Amniotic stem cell (primary cell): ENCODE measurements at places on chromosomes 1 and 21.

DNA sequence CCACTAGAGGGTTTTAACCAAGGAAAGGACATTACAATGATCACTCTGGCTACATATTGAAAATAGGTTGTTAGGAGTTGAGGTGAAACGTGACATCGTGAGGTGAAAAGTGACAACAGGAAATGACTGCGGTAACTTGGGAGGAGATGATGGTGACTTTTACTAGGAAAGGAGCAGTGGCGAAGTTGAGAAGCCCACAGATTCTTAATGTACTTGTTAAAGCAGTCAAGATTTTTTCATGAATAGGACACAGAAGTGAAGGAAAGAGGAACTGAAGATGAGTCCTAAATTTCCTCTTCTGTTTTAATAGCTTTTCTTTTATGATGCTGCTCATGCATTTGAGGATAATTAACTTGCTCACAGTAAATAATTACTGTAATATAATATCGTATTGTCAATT lies 59.5 kb downstream of the OMA1 start:
- no peak for DNase-seq

DNA sequence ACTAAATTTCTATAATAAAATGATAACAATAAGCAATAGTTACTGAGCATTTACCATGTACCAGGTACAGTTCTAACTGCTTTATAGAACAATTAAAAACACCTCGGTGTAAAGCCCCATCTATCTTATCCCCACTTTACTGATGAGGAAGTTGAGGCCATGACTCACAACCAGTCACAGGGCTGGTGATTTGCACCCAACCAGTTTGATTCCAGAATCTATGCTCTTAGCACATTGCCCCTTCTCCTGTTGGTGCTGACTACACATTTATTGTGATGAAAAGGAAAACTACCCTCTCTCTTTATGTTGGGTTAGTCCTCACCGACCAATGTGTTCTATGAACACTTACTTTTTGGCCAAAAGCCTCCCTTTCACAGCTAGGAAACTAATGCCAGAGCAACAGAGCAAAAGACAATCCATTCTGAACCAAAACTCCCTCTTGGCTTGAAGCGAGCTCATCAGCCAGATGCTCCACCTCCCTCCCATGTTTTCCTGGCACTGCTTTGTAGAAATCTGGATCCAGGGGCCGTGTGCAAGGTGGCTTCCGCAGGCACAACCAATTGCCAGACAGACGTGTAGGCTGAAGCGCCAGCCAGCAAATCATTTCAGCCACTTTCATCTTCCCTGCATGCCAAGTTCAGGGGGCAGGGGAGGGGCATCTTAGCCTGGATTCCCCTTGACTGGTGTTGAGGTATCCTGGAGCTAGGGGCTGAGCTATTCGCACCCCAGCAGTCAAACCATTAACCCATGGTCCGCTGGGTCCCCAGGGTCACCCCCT lies 32.0 kb upstream of the SLC30A1 start:
- DNase-seq: no peak

- no peak for DNase-seq
Observed at GRCh38 chr1:226640321-226641136, 92.0 kb downstream of the STUM start.

- DNase-seq: no peak
Observed at GRCh38 chr1:70075761-70076160, 129.6 kb downstream of the LRRC40 start.

GRCh38 chr1:158998037-158998780 lies 11.5 kb upstream of the IFI16 start:
- no peak for DNase-seq

GRCh38 chr1:37290718-37291117 lies 183.7 kb upstream of the ZC3H12A start:
- no peak for DNase-seq

- no peak for DNase-seq
Observed at GRCh38 chr1:55547405-55547804, 332.2 kb upstream of the USP24 start.

- DNase-seq: peak; percentile 38
Observed at GRCh38 chr1:202571719-202572339, 138.4 kb downstream of the SYT2 start.

DNA sequence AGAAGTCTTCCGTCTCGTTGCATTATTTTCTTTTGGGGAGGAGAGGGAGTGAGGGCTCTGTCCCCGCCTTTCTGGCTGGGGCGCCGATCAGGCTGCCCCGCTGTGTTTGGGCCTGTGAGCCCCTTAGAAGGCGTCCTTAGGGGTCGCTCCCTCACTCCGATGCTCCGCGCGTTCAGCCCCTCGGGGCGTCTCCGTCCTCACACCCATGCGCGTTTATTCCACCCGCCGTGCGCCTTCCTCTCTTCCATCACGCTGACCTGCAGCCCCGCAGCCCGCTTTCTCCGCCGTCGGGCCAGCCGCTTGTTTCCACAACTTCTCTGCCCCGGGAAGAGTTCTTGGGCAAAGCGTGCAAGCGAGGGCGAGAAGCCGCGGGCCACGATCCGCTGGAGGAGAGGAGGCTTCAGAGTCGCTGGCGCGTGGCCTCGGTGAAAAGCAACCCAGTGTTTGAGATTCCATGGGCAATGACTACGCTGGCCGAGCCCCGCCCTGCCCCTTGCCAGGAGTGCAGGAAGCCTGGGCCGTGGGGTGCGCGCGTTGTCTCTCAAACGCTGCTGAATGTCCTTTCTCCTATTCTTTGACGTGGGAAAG lies 27.7 kb downstream of the TRIM11 start:
- no peak for DNase-seq

- DNase-seq: no peak
Observed at GRCh38 chr1:4265836-4266235, 365.8 kb upstream of the C1orf174 start.

DNA sequence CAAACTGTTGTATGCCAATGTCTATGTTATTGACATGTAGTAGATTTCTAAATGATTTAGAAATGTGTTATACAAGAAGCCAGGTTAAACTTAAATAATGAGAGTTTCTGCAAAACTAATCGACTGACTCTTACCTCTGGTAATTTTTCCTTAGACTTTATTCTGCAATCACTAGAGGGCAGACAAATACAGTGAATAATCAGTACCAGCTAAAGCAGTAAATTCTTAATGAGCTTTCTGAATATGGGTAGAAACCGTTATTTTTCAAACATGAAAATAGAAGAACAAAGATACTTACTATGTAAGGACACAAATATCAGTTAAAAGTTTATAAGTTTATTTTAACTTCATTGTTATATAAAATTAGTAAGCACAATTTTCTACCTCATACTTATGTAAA lies 97.9 kb upstream of the RGS1 start:
- peak; percentile 21 for DNase-seq

GRCh38 chr1:53982034-53982762 lies 35.8 kb downstream of the LDLRAD1 start:
- DNase-seq: no peak

DNA sequence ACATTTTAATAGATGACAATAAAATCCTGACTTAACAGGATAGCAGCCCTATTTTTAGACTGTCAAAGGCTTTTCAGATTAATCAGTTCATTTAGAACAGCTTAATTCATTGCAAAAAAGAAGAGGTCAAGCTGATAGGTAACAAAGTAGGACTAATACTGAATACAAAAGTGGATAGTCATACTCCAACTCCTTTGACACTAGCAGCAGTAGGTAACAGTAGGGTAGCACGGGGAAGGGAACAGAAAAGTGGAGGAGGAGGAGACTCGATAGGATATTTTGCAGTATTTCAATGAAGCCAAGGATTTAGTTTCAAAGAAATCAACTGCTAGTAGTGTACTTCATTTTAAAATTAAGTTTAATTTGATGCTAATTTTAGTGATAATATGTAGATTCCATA lies 51.1 kb downstream of the USP1 start:
- DNase-seq: no peak

DNA sequence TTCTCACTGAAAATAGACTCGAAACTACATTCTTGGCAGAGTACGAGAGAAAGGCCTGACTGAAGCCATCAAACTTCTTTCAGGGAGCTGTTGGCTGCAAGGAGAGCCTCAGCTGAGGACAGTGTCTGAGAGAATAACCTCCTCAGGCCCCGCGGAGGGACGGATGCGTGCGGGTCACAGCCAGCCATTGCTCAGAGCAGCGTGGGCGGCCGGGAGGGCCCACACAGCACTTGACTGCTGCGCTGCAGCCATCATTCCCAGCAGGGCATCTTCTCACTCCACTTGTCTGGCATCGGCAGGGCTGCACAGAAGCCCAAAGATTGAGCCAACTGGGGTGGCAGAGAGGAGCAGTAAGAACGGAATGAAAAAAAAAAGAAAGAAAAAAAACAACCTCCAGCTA lies 113.5 kb downstream of the XCL2 start:
- DNase-seq: no peak

- DNase-seq: no peak
Observed at GRCh38 chr1:113388017-113388620, 2.2 kb upstream of the MAGI3 start.

- DNase-seq: no peak
Observed at GRCh38 chr1:215228193-215228592, 145.7 kb downstream of the KCNK2 start.

- no peak for DNase-seq
Observed at GRCh38 chr1:50989694-50990093, 19.6 kb downstream of the CDKN2C start.

DNA sequence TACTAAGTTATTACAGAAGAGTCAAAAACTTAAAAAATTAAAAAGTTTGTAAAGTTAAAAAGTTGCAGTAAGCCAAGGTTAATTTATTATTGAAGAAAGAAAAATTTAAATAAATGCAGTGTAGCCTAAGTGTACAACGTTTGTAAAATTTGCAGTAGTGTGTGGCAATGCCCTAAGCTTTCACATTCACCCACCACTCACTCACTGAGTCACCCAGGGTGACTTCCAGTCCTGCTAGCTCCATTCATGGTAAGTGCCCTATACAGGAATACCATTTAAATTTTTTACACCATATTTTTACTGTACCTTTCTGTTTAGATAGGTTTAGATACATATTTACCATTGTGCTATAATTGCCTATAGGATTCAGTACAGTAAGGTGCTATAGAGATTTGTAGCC lies 88.6 kb downstream of the CTH start:
- DNase-seq: no peak

DNA sequence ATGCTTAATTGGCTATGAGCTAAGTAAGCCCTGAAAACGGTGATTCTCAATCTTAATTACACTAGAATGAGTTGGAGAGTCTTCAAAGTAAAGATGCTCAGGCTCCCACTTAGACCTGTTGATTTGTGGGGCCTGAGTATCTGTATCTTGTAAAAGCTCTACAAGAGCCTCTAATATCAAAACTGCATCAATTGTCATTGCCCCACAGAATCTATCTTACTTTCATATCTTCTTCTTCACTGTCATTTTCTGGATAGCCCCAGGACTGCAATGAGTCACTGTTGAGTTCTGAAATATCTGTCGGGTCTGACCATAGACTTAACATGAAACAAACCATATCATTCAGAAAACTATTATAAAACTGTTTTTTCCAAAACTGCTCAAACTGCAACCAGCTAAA lies 102.8 kb upstream of the SERTAD4 start:
- no peak for DNase-seq

DNA sequence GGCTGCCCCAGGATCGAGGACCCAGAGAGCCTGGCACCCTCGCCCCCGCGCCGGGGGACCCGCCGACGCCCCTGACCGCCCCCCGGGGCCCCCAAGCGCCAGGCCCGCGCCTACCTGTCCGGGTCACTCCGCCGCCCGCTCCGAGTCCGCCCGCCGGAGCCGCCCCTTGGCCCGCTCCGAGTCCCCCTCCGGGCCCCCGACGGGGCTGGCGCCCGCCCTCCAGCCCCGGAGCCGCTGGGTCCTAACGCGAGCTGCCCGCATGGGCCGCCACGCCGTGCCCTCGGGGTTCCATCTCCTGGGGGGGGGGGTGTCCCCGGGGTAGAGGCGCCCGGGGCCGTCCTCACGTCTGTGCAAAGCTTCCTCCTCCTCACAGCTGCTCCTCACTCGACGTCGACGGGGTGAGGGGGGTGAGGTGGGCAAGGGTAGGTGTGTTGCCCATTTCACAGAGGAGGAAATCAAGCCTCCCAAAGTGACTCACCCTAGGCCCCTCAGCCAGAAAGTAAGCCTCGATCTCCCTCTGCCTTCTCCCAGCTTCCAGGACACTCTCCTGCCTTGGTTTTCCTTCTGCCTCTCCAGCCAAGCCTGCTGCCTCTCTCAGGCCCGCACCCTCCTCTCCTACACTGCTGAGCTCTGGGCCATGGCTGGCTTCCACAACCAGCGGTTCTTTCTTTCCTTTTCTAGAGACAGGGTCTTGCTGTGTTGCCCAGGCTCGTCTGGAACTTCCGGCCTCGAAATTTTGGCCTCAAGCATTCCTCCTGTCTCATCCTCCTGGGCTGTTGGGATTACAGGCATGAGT lies at the start of gene MFAP2:
TSS of gene MFAP2 (minus strand) at position 148 of the 796 bp plus-strand sequence. CDS start 2,347 bp downstream, outside the sequence.
- DNase-seq: no peak

DNA sequence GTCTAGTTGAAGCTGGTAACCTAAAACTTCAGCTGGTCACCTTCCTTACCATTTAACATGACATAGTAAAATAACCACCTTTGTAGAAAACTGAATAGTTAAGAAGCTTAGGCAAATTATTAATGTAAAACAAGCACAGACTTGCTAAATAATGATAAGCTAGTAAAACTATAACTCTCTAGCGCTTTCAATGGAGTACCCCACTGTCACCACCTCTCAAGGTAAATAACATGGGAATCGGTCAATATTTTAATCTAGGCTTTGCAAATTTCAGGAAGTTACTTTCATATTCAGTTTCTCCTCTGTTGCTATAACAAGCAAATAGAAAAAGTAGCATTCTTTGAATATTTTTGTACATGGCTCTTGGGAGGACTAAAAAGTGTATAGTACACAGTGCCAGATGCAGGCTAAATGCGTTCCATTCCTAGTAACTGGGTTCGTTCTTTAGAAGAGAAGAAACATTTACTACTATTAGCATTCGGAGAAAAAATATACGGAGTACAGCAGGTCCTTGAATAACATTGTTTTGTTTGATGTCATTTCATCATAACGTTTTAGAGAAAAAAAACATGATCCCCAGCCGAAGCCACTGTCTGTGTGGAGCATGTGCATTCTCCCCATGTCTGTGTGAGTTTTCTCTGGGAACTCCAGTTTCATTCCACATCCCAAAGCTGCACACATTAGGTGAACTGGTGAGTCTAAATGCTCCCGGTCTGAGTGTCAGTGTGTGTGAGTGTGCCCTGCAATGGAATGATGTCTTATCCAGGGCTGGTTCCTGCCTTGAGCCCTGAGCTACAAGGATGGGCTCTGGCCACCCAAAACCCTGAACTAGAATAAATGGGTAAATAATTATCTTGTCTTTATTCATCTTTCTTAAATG lies 52.5 kb downstream of the EPRS1 start:
- DNase-seq: no peak
